ENCODE measurements at places on chromosomes 4 and X.

- DNase-seq = no peak
Measured at GRCh38 chr4:157502656-157503055, 282.1 kb downstream of the GRIA2 start.

GRCh38 chr4:147037069-147037468, 91.4 kb upstream of the TTC29 start:
- DNase-seq = no peak

DNA sequence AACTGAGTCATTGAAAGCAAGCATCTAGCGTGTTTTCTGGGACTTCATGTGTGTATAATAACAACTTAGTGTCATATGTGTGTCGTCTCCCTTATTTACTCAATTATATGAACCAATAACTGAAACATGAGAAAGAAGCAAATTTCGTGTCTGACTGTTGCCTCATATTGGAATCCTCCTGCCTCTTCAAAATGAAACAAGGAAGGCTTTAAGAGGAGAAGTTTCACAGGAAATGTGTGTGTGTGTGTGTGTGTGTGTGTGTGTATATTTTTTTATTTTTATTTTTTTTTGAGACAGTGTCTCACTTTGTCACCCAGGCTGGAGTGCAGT, 145.8 kb upstream of the SFRP2 start:
- no peak for DNase-seq

DNA sequence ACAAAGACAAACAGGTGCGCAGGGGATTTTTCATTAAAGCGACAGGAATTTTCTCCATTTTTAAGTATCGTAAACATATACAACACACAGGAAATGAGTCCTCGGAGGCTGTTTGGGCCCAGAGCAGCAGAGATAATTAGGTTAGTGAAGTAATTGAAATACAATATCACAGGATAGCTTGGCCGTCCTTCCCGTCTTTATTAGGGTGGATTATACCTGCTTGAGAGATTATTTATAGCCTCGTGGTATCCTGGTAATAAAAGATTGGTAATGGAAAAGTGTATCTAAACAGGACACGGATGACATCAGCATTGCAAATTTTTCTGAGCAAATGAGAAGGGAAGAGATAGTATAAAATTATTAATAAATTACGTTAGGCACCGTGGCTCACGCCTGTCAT, 68.2 kb downstream of the CRLF2 start:
- no peak for DNase-seq

DNA sequence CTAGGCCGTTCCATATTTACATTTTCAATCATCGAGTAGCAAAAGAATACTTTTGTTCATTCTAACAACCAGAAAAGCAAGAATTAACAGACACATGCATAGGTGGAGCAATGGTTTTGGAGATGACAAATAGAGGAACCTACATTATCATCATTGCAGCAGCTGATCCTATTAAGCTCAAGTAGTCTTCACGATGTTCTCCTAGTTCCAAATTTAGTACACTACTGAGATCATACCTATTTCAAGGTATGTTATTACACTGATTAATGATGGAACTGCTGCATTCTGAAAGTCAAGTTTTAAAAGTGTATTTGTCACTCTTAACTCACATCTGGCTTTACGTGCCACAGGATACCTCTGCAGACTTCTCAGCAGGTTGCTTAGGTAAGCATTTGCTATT, 87.4 kb downstream of the ADGRA3 start:
- no peak for DNase-seq

DNA sequence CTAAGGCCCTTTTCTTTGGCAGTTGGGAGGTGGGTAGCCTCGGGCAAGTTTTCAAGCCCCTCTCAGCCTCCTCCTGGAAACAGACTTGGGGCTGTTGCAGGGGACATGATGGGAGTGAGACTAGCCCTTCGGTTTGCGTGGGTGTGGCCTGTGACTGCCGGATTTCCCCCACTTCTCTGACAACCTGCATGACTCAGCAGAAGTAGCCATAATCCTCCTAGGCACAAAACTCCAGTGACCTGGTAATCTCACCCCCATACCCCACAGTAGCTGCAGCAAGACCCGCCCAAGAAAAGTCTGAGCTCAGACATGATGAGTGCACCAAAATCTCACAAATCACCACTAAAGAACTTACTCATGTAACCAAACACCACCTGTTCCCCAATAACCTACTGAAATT, 433.7 kb upstream of the AMOT start:
- no peak for DNase-seq

DNA sequence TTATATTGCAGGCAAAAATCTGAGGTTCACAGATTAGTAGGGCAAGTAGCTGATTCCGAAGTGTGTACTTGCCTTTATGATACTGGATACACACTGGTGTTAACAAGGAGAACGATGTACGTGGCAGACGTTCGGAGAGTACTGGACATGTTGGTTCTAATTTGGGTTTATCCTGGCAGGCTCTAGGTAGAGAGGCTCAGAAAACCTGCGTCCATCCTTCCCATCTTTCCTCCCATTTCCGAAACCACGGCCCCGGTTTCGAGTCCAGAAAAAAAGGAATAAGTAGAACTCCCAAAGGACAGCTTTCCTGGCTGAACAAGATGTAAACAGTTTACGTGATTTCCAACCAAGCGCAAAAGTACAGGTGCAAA, 351 bp upstream of the SLC30A9 start:
- no peak for DNase-seq

- DNase-seq = no peak
Measured at GRCh38 chr4:37623125-37623524, 63.1 kb downstream of the RELL1 start.

DNA sequence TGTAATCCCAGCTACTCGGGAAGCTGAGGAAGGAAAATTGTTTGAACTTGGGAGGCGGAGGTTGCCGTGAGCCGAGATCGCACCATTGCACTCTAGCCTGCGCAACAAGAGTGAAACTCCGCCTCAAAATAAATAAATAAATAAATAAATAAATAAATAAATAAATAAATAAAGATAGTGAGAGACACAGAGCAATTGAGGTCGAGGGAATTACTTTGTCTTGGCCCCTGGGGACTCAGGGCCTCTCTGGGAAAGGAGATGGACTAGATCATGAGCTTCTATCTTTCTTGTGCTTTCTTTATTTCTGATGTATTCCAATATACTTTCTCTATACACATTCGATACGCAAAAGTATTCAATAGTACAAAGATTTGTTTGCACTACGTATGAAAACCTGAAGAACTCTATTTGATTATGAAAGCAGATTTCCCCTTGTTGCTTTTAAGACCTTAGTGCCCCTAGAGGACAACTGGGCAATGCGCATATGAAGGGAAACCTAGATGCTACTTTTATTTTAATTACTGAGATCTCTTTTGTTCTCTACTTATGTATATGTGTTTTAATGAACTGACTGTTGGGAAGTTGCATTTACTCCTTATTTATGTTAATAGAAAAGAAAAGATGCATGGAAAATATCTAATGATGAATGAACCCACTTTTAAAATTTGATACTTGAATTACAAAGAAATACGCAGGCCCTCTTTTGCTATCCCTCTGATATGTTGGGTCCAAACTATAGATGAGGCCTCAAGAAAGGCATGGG, 12.8 kb upstream of the ELOVL6 start:
- no peak for DNase-seq

DNA sequence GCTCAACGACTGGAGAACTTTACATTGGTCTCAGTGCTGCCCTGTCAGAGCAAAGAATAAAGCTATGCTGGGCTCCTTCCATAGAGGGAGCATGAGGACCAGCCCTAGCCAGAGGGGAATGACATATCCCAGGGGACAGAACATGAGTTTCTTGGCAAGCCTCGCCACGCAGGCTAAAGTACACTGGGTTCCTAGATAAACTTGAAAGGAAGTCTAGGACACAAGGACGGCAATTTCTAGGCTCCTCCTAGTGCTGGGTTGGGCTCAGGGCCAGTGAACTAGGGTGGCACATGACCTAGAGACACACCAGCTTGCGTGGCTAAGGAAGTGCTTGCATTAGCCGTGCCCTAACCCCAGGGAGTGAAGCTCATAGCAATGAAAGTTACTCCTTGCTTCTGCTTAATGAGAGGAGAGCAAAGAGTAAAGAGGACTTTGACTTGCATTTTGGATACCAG, 141.0 kb downstream of the MAB21L2 start:
- no peak for DNase-seq

DNA sequence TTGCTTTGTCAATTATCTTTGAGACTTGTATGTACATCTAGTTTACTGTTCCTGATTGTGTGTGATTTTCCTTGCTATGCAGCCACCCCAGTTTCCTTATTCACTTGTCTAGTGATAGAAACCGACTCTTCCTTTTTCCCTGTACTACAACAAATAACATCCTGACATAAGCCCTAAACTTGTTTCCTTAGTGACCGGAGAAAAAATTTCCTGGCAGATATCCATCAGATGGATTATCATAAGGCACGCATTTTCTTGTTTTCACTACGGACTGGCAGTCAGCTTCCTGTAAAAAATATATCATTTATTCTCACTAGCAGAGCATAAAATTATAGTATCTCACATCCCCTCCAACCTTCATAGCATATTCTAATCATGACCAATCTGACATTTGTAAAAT, 410.7 kb downstream of the CENPC start:
- no peak for DNase-seq

- DNase-seq = peak; percentile 6
Measured at GRCh38 chr4:74133786-74134499, 24.0 kb upstream of the MTHFD2L start.

DNA sequence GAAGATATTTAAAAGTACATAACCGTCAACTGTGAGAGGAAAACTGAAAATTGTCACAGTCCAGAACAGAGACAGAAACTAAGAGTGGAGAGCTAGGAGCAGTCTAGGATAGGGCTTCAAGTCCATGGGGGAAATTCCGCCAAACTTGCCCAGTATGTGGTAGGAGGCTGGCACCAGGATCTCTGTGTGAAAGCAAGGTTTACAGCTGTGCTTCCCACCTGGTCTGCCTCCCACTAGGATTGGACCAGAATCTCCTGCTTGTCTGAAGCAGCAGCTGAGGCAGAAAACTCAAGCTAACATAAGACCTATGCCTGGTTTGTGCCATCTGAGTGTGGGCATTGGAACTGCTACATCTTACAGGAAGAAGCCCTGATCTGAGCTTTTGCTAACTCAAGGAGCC, 18.6 kb upstream of the FHL1 start:
- DNase-seq = no peak

DNA sequence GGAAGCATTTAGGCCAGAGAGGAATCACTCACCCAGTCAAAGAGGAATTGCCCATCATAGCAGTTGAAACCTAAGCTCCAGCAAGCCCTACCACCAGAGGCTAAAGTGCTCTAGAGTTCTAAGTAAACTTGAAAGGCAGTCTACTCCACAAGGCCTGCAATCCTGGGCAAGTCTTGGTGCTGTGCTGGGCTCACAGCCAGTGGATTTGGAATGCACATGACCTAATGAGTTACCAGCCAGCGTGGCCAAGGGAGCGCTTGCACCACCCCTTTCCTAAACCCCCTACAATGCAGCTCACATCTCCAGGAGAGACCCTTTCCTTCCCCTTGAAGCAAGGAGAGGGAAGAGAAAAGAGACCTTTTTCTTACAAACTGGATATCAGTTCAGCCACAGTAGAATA, 445.7 kb downstream of the GASK1B start:
- DNase-seq = no peak

GRCh38 chr4:6367371-6367851, 97.8 kb downstream of the WFS1 start:
- no peak for DNase-seq
